Endothelial cell of umbilical vein (primary cell): ENCODE measurements at places on chromosomes 3 and 15.
A peak's percentile ranks its signal among the peaks of the same experiment; 100 is the strongest.

DNA sequence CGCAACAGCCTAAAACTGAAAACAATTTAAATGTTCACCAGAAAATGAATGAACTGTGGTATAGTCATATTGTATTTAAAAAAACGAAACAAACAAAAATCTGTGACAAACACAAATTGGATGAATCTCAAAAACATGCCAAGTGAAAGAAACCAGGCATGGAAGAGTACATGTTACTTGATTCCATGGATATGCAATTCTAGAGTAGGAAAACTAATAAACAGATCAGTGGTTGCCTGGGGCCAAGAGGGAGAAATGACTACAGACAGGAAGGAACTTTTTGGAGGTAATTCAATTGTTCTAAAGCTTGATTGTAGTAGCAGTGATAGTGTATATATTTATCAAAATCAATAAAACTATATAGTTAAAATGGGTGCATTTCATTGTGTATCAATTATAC, 16.8 kb downstream of the UBE3A start:
- peak; percentile 36 for DNase-seq

- DNase-seq, result no peak
These were observed 25.9 kb upstream of the PLXNA1 start for GRCh38 chr3:126956866-126957650.

GRCh38 chr15:98455904-98456303, 192.4 kb upstream of the IGF1R start:
- DNase-seq, result no peak

- DNase-seq, result no peak
These were observed 196.7 kb upstream of the WNT5A start for GRCh38 chr3:55683666-55684270.

DNA sequence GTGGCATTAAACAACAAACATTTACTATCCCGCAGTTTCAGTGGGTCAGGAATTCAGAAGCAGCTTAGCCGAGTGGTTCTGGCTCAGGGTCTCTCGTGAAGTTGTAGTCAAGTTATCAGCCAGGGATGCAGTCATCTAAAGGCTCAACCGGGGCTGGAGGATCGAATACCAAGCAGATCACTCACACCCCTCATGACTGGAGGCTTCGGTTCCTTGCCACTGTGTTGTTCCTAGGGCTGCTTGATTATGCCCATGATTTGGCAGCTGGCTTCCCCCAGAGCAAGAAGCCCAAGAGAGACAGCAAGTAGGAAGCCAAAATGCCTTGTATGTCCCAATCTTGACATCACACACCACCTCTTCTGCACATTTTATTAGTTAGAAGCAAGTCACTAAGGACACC, 33.9 kb upstream of the CDCP1 start:
- DNase-seq, result no peak

DNA sequence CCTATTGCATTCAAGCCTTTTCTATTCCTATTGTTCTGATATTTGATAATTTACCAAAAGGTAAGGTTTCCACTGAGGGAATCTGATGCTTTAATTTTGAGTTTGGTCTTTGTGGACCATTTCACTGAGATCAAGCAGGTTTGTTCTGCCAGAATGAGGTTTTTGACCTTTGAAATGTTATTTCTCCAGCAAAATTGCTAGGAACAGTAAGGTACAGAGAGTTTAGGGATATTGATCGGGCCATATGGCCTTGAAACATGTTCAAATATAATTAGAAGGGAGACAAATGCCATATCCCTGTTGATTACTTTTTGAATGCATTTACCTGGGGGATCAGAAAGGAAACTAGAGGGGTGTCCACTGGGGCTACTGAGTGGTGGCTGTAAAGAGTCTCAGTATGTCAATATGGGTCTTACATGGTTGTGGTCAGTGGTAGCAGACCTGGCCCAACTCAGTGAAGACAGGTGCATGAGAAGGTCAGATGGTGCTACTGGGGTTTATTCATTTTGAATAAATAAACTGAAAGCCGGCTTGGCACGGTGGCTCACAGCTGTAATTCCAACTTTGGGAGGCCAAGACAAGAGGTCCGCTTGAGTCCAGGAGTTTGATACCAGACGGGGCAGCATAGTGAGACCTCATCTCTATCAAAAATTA, 100.2 kb downstream of the SV2B start:
- no peak for DNase-seq

DNA sequence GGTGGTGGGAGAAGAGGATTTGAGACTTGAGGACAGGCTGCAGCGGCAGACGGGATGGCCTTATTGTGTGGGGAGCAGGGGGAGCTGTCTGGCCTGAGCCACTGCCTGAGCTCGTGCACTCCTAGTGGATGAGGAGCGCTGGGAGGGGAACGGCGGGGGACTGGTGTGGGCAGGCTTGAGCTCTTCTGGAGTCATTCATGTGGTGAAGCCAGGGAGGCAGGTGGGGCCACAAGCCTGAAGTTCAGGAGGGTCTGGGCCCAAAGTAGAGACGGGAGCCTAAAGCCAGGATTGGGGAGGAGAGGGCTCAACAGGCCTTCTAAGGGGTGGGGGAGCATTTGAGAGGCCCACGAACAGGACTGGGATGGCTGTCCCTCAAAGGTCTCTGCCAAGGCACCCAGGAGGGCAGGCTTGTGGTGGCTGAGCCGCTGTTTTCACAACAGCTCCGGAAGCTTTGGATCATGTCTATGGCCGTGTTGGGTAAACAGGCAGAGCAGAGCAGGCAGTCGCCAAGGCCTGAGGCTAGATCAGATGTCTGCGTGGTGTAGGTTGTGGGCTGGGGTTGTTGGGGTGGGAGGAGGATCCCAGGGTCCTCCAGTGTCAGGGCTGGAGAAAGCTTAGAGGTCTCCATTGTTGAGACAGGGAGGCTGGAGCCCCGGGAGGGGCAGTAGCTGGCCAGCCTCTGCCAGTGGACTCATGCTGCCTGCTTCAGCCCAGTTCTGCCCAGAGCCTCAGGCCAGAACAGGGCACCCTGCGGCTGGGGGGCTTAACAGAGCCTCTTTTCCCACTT, 8.2 kb downstream of the PRKCD start:
- DNase-seq, result no peak

DNA sequence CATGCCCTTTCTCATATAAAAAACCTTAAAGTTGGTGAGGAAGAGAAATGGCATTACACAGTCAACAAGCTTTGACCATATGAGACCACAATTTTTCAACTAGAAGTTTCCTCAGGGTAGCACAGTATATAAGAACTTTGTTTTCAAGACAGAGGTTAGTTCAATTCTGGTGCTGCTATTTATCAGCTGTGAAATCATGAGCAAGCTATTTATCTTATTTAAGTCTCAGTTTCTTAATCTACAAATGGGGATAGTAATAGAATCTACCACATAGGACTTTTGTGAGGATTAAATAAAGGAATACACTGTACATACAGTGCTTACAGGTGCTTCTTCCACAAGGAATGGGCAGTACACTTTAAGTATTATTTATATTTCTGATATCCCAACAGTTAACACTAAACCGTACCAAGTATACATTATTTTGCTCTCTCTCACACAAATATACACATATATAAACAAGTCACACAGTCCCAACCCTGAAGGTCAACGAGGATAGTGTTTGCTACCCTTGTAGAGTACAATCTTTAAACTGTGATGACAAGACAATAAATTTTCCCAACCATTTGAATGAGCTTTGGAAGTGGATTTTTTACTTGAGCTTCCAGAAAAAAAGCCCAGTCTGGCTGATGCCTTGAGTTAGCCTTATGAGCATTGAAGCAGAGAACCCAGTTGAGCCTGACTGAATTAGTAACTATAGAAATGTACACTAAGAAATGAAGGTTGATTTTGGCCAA, 178.8 kb downstream of the TNIK start:
- no peak for DNase-seq

GRCh38 chr3:159831466-159831865, 157.2 kb upstream of the IL12A start:
- no peak for DNase-seq

GRCh38 chr3:99845331-99845730, 27.7 kb downstream of the CMSS1 start:
- no peak for DNase-seq

GRCh38 chr3:17491601-17492000, 250.8 kb downstream of the TBC1D5 start:
- DNase-seq, result peak; percentile 25

DNA sequence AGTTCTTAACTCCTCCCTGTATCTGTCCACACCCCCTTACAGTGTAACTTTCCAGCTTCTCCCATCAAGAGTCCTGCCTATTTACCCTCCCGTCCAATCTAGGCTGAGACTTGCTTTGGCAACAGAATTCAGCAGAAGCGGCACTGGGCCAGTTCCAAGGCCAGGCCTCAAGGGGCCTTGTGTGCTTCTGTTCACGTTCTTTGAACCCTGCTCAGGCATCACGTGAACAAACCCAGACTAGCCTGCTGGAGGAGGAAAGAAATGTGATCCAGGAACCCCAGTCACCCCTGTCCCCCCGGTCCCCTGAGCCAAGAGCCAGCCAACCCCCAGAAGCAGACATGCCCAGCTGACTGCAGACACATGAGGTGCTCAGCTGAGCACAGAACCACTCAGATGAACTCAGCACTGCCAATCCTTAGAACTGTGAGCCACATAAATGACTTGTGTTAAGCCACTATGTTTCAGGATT, 76.1 kb upstream of the DCLK3 start:
- no peak for DNase-seq

DNA sequence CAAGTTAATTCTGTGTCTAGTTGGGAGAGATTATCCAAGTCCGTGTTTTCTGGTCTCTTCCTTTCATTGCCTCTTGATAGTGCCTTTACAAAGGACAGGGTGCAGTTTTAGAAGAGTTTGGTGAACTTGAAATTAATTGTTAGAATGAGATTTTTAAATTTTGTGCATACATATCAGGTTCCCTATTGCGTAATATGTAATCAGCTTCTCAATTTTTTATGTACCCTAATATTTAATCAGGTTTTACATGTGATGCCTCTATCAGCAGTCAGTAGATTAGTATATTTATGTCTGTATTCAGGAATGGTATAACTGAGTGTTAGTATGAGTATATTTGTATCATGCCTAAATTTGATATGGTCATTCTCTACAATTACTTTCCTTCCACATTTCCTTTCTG, 4.9 kb downstream of the SEC62 start:
- DNase-seq, result no peak

DNA sequence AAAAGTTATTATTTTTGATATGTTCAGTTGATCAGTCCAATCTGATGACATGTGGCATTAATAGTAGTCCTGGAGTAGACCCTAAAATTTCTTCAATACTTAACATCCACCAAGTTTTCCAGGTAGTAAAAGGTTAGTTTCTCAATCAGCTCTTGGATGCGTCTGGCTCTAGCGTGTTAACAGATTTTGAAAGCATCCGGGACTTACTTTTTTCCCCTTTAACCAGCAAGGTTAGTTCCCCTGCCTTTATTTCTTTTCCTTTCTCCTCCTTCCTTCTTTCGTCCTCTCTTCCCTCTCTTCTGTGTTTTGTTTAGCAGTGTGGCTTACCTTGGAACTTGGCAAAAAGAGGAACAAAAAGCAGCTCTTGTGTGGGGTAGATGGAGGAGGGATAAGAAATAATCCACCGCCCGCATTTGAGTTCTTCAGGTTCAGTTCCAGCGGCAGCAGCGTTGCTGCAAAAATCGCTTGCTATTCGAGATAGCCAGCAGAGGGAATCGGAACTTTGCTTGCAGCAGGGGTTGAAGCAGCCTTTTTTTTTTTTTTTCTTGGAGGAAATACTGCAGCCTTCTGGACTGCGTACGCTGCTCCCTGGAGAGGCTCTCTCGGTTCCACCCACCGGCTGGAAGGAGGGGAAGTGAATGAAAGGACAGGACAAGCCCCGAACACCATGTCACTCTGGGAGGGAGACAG, at the start of gene RBMS3:
Gene RBMS3, plus strand, starts transcription at position 668 of the 690 bp plus-strand sequence.
- DNase-seq, result peak; percentile 95

- DNase-seq, result no peak
These were observed 96.5 kb downstream of the DLG1 start for GRCh38 chr3:197201791-197202452.

DNA sequence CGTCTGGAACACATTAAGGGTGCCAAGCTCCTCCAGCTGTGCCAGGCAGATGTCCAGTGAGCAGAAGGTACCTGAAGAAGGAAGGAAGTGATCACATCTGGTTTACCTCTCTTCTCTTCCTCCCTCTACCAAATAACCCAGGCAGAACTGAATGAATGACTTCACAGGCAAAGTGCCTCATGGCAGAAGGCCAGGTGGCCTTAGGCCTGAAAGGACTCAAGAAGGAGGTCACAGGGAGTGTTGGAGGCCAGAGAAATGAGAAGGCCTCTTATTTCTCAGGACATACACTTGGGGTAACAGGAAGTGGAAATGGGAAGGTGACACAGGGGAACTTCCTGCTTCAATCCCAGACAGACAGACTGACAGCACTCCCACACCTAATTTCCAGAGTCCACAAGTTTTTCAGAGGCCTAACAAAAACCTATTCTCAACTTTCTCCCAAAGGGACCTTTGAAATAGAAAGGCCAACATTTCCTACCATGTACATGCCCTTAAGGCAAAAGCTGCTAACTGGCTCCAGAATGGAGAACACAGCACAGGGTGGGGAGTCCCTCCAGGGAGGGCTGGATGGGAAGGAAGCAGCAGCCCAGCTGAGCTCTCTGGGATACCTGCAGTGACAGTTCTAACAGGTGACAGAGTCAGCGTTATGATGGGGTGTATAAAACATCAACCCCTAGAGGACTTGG, 17.6 kb upstream of the SIN3A start:
- no peak for DNase-seq
